Activated CD8-positive, alpha-beta T cell treated with anti-CD3 and anti-CD28 coated beads for 36 hours (primary cell): ENCODE measurements at places on chromosomes 3 and 15. TPM values are rescaled to one million over a fixed set of nuclear protein-coding genes. Genes with fewer than 3 reads are reported as not detected.

Gene KLHL40
- not detected for total RNA-seq

Gene PRSS50
- total RNA-seq, result not detected

Gene ZMYND10
- total RNA-seq, result 2.6 TPM

Gene PRR20G
- total RNA-seq, result not detected

Gene MORC1
- not detected for total RNA-seq

Gene CLDN18
- total RNA-seq, result not detected

Gene PDIA5
- 17.9 TPM for total RNA-seq

DNA sequence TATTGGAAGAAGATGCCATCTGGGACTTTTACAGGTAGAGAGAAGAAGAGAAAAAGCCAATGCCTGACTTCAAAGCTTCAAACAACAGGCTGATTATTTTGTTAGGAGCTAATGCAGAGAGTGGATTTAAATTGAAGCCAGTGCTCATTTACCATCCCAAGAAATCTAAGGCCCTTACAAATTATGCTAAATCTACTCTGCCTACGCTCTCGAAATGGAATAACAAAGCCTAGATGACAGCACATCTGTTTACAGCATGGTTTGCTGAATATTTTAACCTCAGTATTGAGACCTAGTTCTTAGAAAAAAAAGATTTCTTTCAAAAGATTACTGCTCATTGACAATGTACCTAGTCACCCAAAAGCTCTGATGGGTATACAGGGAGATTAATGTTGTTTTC lies 16.2 kb downstream of the ARL14 start:
- DNase-seq, result no peak

DNA sequence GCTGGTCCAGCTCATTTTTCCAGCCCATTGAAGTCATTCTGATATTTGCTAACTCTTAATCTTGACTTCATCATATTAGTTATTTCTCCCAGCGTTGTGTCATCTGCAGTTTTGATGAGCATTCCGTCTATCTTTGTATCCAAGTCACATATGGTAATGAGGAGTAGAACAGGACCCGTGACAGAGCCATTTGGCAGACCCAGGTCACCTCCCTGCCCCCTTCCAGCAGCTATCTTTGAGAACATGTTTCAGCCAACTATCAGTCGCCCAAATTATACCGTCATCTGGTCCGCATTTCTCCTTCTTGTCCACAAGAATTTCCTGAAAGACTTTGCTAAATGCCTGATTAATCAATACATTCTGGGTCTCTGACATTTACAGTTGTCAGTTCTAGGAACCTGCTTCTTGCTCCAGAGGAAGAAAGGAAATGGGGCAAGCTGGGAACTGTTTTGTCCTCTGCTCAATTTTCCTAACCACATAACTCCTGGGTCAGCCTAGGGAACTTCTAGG lies 347.1 kb upstream of the NR2E3 start:
- DNase-seq, result no peak

DNA sequence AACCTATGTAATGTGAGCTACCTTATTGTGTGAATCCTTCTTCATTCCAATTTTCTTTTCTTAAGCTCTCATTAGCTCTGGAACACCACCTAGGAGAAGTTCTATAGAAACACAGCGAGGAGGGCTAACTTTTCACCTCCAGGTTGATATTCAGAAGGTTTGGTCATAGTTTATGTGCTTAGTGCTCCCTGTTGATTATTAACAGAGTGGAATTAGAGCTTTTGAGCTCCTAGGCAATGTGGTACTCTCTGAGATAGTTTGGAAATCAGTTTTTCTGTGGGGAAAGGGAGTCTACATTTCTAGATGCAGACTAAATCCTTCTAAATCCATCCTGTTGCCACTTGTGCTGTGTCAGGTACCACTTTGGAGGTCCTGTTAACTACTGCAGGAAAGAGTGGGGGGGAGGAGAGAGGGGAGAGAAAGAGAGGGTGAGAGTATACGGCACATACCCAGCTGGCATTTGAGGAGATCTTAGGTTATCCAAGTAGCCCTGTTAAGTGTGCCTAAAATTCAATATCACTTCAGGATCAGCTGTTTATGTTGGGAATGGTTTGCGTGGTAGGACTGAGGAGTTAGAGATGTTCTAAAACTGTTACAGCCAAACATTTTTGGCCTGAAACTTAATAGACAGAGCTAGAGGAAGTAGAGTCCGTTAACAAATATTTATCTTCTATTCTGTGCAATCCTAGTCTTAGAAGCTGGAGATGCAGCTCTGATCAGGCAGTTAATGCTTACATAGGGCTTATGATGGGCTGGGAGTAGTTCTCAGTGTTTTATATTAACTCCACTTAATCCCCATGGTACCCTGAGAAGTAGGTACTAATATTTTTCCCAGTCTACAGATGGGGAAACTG lies 117.5 kb upstream of the PROK2 start:
- DNase-seq, result no peak

DNA sequence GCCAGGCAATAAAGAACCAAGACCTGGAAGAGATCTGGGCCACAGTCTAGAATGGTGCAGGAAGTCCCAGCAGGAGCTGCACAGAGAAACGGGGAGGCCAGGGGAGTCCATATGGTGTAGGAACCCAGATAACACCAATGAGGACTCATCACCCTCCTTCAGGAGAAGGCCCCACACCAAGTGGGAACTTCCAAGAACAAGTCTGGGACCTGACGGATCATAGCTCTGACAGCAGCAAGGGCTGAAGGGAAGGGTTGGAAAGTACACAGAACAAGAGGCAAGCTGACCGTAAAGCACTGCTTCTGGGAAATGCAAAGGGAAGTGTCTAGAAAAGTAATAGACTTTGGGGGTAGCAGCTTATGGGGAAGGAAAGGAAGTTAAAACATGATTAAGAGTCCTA lies 34.5 kb downstream of the ANO10 start:
- DNase-seq, result no peak

DNA sequence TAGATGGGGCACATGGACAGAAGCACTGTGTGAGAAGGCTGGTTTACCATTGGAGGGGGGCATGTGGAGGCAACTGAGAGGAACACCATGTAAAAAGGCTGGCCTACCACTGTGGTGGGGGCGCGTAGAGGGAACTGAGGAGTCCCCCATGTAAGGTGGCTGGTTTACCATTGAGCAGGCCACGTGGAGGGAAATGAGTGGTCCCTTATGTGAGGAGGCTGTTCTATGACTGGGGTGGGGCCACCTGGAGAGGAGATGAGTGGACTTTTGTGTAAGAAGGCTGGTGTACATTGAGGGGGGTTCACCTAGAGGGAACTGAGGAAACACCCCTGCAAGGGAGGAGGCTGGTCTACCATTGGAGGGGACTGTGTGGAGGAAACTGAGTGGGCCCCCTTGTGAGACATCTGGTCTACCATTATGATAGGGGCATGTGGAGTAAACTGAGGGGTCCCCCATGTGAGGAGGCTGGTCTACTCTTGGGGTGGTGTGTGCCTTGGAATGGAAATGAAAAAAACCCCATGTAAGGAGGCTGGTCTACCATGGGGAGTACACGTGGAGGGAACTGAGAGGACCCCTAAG lies 156.9 kb downstream of the FBLN2 start:
- no peak for DNase-seq

DNA sequence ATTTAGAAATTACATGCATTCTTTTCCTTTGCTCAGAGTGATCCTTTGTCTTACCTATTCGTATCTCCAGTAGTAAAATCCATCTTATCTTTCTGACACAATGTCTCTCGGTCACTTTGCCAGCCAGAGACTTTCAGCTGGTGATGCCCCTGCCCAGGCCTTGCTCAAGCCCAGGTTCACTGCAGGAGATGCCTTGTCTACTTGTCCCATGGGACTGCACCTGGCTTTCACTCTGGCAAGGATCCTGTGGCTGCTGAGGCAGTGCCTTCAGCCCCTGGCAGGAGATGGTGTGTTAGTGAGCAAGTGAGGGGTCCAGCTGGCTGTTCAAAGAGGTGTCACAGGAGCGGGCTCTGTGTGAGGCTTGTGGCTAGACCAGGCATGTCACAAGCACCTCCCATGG lies 1268.9 kb downstream of the OTOL1 start:
- DNase-seq, result no peak

GRCh38 chr15:50458348-50459112 lies 34.3 kb downstream of the USP8 start:
- DNase-seq, result no peak

- DNase-seq, result no peak
Measured at GRCh38 chr3:162370141-162370540, 873.5 kb downstream of the OTOL1 start.

- no peak for DNase-seq
Measured at GRCh38 chr3:192183109-192183508, 544.2 kb downstream of the FGF12 start.

- DNase-seq, result no peak
Measured at GRCh38 chr15:42716626-42717025, 20.3 kb downstream of the CDAN1 start.

DNA sequence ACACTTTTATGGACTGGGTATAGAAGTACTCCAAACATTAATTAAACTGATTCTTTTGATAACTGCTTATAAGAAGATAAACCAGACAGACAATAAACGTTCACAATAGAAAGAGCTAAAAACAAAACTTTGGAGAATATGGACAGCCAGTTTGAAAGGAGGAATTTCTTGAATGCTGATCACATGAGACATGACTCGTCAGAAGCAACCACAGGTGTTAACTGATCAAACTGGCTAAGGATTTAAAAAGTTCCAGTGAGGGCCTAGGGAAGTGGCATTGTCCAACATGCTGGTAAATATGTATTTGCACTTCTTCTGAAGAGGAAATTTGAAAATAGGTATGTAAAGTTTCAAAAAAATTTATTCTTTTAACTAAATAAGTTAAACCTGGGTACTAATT lies 29.4 kb upstream of the AP3B2 start:
- DNase-seq, result no peak

DNA sequence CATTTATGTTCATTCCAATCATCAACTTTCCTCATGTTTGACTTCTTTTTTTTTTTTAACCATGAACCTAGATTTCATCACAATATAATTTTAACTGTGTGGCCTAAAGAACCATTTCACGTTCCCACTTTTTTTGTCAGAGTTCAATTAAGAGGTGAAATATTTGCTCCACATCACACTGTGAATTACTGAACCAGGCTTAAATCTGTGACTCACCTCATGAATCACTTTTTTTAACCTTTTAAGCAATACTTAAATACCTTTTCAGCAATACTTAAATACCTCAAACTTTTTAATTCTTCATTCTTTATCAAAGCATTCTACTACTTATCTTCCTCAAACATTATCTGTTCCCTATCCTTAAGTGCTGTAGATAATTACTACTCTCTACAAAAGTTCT lies 137.6 kb downstream of the SI start:
- no peak for DNase-seq

DNA sequence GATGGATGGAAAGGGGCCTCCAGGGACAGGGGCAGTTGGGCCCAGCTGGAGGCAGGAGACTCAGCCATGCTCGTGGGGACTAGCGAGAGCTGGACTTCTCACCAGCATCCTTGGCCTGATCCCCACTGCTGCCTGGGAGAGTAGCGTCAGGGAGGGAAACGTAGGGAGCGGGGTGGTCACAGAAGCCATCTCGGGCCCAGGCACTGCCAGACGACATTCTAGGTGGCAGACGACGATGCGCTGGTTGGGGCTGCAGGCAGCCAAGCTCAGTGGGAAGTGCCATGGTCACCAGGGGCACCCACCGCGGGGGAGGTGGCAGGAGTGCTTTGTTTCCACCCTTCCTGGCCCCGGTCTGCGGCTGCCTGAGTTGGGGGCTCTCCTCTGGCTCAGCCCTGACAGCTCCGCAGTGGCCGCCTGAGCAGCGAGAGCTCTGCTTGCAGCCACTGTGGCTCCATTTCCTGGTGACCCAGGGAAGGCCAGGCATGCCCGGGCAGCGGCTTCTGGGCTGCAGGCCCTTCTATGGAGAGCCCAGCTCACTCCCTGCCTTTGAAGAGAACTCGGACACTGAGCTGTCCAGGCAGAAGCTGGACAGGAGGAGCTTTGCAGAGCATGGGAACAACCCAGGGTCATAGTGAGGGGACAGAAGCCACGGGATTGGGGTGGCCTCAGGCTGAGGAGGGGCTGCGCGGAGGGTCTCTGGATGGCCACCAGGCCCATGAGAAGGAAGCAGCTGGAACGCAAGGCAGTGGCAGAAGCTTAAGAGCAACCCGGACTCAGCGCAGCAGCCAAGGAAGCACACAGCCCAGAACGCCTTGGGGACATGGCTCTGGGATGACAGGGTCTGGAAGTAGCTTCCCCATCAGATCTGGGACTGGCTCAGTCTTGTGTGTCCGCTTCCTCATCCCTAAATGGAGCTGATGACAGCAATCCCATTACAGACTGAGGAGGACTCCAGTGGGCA lies 30.8 kb downstream of the KLHL25 start:
- no peak for DNase-seq

GRCh38 chr3:26102376-26102775 lies 312.5 kb downstream of the OXSM start:
- DNase-seq, result no peak

DNA sequence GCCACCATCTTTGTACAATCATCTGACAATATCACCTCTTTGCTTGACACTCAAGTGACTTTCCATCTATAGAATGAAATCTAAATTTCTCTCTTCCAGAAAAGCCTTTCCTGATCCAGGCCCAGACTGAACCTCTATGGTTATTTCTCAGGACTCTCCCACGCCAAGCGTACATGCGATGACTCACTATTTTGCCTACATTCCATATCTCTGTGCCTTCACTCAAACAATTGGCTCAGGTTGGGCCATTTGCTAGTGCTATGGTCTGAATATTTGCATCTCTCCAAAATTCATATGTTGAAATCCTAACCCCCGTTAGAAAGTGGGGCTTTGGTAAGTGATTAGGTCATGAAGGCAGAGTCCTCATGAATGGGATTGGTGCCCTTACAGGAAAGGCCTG lies 43.9 kb downstream of the ST3GAL6 start:
- no peak for DNase-seq

GRCh38 chr15:81954158-81954783 lies 91.5 kb downstream of the MEX3B start:
- DNase-seq, result no peak

- no peak for DNase-seq
Measured at GRCh38 chr3:128296469-128297251, 143.4 kb downstream of the EEFSEC start.

GRCh38 chr3:117910820-117911521 lies 1123.7 kb downstream of the IGSF11 start:
- no peak for DNase-seq

- no peak for DNase-seq
Measured at GRCh38 chr15:80594091-80594889, 100.8 kb upstream of the ABHD17C start.

- no peak for DNase-seq
Measured at GRCh38 chr15:37087131-37087588, 13.2 kb downstream of the MEIS2 start.

- DNase-seq, result no peak
Measured at GRCh38 chr3:113183748-113184661, 27.4 kb upstream of the BOC start.

GRCh38 chr3:27728195-27729087 lies 6.3 kb upstream of the EOMES start:
- DNase-seq, result peak; percentile 52

GRCh38 chr3:171495413-171495812 lies 35.2 kb upstream of the TNIK start:
- DNase-seq, result no peak

- DNase-seq, result no peak
Measured at GRCh38 chr3:7615043-7615442, 754.1 kb downstream of the GRM7 start.
